ENCODE measurements at places on chromosomes 13 and 19.

GRCh38 chr19:49491804-49492572 lies 4.2 kb upstream of the RPS11 start:
- no peak for DNase-seq

GRCh38 chr19:9566729-9567128 lies 17.6 kb downstream of the ZNF121 start:
- DNase-seq, result no peak

DNA sequence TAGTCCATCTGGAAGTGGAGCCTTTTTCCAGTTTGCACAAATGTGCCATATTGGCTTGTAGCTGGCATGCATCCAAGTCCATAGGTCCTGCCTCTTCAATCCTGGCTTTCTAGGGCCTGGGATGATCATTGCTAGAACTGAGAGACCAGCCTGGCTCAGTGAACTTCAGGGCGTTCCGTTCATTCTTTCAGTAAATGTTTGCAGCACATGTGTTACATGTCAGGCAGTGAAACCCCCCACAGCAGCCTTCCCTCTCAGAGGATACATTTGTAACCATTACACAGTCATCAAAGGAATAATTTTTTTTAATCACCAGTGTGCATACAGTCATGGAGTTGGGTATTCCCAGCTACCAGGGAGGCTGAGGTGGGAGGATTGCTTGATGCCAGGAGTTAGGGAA lies 9.7 kb downstream of the FUT2 start:
- no peak for DNase-seq

DNA sequence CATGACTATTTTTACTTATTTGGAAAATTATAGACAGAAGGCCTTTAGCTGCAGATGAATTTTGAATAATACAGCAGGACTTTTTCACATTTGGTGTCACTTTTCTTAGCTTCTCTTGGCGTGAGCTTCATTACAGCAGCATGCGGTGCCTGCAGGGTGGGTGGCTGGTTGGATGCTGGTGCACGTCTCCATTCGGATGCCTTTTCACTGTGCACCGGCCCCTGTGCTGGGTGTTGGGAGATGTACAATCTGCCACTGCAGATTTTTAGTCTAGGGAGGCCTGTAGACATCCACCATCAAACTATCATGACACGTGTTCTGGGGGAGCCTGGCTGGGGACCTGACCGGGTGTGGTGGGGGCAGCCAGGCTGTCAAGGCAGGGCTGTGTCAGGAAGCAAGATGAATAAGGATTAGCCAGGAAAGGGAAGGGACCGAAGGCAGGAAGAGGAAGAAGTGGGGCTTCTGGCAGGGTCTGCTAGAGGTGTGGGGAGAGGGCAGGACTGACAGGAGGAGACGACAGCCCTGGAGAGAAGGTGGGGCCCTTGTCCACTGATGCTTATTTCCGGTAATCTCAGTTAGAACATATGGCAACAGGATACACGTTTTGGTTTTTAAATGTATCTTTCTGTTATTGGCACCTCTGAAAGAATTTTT lies 88.8 kb downstream of the ARHGEF7 start:
- DNase-seq, result no peak

- DNase-seq, result no peak
Measured at GRCh38 chr13:42885325-42885724, 103.9 kb downstream of the FAM216B start.

DNA sequence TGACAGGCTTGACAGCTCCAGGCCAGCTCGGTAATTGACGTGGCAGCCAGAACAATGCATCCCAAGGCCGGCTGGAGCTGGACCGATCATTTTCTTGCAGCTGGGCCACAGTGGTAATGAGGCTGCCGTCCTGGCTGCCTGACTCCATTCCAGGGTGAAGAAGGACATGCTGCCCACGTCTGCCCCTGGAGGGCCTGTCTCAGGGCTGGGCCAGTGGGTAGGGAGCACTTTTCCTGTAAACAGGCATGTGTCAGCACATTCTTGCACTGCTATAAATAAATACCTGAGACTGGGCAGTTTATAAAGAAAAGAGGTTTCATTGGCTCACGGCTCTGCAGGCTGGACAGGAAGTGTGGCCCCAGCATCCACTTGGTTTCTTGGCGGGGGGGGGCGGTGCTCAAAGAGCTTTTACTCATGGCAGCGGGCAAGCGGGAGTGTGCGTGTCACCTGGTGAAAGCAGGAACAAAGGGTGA lies 38.1 kb upstream of the KCTD15 start:
- DNase-seq, result no peak

GRCh38 chr19:47671499-47671898 lies 41.7 kb upstream of the EHD2 start:
- no peak for DNase-seq
